Stimulated activated CD8-positive, alpha-beta memory T cell treated with anti-CD3 and anti-CD28 coated beads, Interleukin-15, amount 100 ng/mL, for 1 hour (primary cell): ENCODE measurements at places on chromosomes 2 and 18.

GRCh38 chr2:209624192-209624938, 147.3 kb upstream of the UNC80 start:
- no peak for DNase-seq

DNA sequence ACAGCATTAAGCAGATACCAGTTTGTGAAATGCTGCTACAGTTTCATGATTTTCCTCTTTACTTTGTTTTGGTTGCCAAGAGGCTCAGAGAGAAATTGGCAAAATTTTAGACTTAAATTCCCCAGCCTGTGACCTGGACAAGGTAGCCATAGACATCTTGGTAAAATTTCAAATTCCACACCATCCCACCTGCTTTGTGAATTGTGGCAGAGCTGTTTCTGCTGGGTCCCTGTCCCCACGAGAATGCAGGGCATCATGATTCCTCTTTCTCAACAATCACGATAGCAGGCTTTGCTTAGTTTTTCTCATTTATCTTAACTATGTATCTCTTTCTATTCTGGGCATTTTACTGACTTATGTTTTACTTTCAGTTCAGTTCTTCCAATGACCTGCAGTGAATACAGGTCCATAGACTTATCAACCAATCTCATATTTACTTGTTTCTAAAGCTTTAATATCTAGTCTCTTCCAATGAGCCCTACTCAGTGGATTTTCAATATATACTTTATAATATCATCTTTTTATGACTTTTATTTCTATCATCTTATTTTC, 351.6 kb downstream of the SOCS6 start:
- DNase-seq, result no peak

DNA sequence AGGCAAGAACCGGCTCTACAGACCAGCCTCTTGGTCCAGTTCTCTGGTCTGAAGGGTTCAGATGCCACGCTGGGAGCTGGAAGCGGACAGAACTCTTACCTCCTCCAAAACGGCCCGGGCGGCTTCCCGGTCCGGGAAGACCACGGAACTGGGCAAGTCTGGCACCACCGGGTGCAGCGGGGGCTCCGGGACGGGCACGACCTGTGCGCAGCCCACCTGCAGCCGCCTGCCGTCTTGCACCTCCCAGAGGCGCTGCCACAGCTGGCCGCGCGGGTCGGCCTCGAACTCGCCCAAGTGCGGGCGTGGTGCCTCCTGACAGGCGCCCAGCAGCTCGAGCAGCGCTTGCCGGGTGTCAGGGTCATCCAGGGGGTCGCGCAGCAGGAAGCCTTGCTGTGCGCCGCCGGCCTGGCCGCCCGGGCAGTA, 773 bp downstream of the CMPK2 start:
- no peak for DNase-seq

- no peak for DNase-seq
These were observed 160.2 kb downstream of the GBX2 start for GRCh38 chr2:236008006-236008405.

GRCh38 chr2:151872463-151872862, 44.2 kb upstream of the ARL5A start:
- DNase-seq, result no peak

- DNase-seq, result no peak
These were observed 60.8 kb downstream of the MBP start for GRCh38 chr18:77071711-77072292.

GRCh38 chr2:219253753-219254589, at the start of gene TUBA4A:
TUBA4A (minus strand) TSS chr2:219253918; CDS start chr2:219253858, 60 bp downstream.
- DNase-seq, result peak; percentile 84

GRCh38 chr18:13531681-13532325, 194.6 kb downstream of the FAM210A start:
- no peak for DNase-seq

DNA sequence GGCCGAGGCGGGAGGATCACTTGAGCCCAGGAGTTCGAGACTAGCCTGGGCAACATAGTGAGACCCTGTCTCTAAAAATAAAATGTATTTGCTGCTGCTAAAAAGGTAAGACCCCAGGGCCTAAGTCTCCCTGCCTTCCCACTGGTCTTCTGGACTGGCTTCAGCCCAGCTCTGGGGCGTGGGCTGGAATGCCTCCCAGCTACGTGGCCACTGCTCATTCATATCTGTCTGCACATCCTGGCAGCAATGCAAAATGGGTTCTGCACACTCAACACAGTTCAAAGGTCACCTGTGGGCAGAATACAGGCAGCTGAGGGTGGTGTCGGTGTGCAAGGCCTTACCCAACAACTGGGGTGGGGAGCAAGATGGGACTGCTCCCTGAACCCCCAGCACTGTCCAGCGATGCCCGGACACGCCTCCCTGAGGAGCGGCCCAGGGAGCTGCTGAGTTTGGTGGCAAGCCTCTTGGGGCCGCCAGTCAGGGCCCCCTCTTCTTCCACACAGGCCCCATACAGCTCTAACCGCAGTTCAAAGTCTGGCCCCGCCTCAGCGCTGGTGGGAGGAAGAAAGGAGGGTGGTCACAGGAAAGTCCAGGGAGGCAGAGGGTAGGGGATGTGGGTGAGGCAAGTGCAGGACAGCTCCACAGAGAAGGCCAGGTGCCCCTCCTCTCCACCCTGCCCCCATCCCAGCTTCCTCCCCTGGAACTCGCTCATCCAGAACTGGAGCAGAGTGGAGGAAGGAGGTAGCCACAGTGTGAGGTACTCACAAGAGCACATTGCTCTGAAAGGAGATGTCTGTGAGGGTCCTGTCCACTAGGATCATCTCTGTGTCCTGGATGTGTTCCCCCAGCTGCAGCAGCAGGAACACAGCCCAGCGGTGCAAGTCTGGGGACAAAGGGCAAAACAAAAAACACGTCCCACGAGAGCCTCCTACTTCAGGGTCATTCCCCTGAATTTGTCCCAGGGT, 8.2 kb downstream of the WDR54 start:
- no peak for DNase-seq

DNA sequence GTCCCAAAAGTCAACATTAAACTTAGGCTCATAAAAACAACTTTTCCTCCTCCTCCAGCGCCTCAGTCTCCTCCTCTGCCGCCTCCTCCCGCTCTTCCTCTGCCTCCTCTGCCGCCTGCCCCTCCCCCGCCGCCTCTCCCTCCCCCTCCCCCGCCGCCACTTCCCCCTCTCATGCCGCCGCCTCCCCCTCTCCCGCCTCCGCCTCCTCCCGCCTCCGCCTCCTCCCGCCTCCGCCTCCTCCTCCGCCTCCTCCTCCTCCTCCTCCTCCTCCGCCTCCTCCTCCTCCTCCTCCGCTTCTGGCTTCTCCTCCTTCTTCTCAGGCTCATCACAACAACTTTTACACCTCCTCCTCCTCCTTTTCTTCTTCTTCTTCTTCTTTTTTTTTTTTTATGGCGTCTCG, 599.9 kb downstream of the TMEM182 start:
- DNase-seq, result no peak

- no peak for DNase-seq
These were observed 610.0 kb upstream of the CDH2 start for GRCh38 chr18:28786926-28787325.

- DNase-seq, result no peak
These were observed 72.8 kb downstream of the MEIS1 start for GRCh38 chr2:66507673-66508201.

GRCh38 chr2:187956906-187957534, 334.7 kb upstream of the GULP1 start:
- no peak for DNase-seq

DNA sequence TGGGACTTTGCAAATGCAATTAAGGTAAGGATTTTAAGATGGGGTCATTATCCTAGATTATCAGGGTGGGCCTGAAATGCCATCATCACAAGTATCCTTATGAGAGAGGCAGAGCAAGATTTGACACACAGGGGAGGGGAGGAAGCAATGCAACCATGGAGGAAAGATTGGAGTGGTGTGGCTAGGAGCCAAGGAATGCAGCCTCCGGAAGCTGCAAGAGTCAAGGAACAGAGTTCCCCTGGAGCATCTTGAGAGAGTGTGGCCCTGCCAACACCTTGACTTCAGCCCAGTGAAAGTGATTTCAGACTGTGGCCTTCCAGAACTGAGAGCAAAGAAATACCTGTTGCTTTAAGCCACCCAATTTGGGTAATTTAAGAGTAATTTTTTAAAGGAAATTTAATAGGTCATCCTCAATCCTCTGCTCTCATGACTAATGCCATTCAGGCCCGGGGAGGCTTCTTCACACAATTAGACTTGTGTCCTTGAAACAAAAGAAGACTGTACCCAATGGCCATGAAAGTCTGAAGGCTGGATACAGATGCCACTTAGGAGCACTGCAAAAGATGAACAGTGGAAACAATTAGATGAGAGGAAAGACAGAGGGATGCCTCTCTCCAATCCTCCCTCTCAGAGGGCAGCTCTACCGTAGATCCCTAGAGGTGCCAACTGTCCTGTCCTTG, 250.3 kb upstream of the ID2 start:
- no peak for DNase-seq

DNA sequence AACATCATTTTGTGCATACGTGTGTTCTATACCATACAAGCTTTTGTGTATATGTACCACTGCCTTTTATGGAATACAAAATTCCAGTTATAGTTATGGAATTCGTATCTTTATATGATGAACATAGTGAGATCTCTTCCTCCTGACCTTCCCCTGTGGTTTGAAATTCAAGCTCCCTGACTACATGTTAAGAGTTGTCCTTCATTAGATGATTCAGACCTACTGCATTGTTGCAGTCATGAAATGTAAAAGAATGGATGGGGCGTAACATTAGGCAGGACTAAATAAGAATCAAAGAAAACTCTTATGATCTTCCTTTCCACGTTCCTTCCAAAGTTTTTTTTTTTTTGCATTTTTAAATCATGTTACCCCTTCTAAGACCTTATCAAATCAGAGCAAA, 107.1 kb downstream of the UNC80 start:
- DNase-seq, result no peak

DNA sequence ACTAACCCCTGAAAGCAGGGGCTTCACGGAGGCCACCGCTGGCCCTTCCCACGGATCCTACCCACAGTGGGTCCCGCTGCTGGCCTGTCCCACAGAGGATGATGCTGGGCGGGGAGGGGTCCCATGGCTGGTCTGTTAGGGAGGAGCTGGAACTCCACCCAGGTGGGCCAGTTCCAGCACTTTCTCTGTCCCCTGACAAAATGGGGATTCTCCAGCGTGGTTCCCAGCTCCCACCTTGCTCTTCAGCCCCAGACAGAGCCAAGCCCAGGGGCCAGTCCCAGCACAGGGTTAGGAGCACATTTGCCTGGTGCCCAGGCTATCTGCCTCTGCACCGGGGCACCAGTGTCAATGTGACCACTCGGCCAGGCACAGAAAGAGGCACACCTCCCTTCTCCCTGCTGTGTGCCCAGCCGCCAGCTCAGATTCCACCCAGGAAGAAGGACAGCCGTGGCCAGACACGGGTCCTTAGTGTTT, 50.0 kb downstream of the ANKMY1 start:
- DNase-seq, result no peak

GRCh38 chr2:179429060-179429471, 164.4 kb upstream of the SESTD1 start:
- DNase-seq, result no peak

DNA sequence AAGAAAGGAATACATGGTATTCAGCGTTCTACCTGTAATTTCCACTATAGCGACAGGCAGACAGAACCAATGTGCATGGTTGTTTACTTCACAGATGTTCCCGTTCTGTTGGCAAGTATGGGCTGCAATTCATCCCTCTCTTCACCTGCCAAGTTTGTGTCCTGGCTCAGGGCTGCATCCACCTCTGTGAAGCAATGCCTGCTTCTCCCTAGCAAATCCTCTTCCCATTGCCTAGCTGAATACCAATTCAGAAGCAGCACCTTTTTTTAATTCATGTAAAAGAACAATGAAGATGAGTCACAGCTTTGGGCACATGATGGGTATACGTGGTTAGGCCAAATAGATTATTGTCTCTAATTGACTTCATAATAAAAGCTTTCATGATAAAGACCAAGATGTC, 54.7 kb upstream of the LRATD1 start:
- DNase-seq, result no peak

DNA sequence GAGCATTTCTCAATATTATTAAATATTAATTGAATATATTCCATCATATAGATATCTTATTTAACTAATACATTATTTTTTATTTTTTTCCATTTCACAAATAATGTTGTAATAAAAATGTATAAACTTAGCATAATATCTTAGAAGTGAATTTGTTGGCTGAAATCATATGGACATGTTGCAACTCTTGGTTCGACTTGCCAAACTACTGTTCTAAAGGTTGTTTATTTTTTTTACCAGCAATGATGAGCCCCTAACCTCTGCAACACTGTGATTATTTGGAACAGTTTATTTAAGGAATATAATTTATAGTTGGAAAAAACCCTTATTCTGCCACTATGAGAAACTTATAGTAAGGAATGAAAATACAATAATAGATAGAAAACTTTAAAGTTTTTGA, 8.8 kb upstream of the NAB1 start:
- no peak for DNase-seq

GRCh38 chr2:166375195-166375735, 479 bp downstream of the SCN9A start:
- no peak for DNase-seq

- DNase-seq, result no peak
These were observed 91.0 kb upstream of the CCBE1 start for GRCh38 chr18:59787998-59788790.

GRCh38 chr2:196591621-196592022, 47.9 kb upstream of the CCDC150 start:
- DNase-seq, result no peak

- no peak for DNase-seq
These were observed 19.7 kb downstream of the NGEF start for GRCh38 chr2:232993231-232993821.

DNA sequence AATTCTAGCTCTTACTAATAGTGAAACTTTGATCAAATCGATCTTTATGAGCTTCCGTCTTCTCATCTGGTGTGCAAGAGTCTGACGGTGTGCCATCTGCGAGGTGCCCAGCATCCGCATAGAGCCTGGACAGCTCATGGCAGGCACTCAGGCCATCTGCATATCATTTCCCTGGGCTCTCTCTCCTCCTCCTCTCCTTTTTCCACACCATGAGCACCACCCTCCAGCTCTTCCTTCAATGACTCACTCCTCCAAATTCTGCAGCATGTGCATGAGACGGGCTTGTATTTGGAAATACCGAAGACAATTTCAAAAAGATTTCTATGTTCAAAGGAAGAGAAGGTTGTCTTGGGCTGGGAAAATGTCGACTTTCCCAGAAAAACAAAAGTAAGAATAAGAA, 161.1 kb downstream of the CCBE1 start:
- DNase-seq, result no peak

DNA sequence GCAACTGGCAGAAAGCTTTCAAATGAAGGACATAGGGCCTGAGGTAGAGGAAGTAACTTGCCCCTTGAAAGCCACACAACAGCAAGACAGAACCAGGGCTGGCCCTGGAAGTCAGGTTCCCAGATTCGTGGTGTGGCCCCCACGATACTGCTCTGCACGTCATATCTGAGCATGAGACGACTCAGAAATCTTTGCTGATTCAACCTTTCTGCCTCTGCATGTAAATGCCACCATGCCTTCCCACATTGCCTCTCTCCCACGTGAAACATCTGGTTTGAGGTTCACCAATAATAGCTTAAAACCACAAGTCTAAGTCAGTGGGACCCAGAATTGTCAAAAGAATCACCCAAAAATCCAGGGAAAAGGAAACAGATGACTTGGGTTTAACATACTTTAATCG, 214.0 kb upstream of the TRIB2 start:
- DNase-seq, result no peak

GRCh38 chr2:196080526-196080925, 11.9 kb upstream of the DNAH7 start:
- no peak for DNase-seq
